ENCODE measurements at places on chromosomes 1 and 21.

GRCh38 chr1:245578771-245579170 is 424.0 kb downstream of the KIF26B start:
- H3K27ac ChIP-seq = no peak overlapping the region
- peaks cover 10% of the 10 kb centered on the region for H3K4me1 ChIP-seq
- DNase-seq = no peak
- no peaks in the 10 kb centered on the region for H3K36me3 ChIP-seq

DNA sequence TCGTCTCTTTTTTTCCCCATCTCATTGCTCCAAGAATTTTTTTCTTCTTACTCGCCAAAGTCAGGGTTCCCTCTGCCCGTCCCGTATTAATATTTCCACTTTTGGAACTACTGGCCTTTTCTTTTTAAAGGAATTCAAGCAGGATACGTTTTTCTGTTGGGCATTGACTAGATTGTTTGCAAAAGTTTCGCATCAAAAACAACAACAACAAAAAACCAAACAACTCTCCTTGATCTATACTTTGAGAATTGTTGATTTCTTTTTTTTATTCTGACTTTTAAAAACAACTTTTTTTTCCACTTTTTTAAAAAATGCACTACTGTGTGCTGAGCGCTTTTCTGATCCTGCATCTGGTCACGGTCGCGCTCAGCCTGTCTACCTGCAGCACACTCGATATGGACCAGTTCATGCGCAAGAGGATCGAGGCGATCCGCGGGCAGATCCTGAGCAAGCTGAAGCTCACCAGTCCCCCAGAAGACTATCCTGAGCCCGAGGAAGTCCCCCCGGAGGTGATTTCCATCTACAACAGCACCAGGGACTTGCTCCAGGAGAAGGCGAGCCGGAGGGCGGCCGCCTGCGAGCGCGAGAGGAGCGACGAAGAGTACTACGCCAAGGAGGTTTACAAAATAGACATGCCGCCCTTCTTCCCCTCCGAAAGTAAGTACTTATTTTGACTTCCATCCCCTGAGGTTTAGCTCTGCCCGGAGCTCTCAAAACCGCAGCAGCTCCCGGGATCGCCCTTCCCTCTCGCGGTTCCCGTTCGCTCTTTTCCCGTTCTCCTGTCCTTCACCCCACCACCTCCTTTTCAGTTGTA is 1.5 kb downstream of the TGFB2 start:
- H3K27me3 ChIP-seq = no peaks in the 10 kb centered on the region
- peaks cover 2% of the 10 kb centered on the region for H3K4me1 ChIP-seq
- H3K4me3 ChIP-seq = peak overlapping the region; percentile 90
- peak; percentile 61 for DNase-seq

DNA sequence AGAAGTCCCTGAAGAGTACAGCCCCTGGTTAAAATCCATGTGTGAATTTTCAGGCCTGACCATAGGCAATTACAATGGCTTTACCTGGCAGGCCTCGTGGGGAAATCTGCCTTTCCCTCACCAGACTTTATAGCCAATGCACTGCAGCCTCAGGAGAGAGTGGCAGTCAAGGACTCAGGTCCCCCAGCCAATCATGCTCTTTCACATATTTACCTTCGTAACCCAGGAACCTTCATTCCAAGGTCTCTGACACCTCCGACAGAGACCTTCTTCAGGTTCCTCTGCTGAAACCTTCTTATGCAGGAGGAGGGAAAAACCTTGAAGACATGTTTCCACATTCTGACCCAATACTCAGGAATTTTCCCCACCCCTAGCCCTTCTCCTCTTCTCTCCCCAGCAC is 118.9 kb downstream of the FASLG start:
- H3K4me1 ChIP-seq = no peaks in the 10 kb centered on the region
- DNase-seq = no peak
- no peak overlapping the region for H3K27ac ChIP-seq
- H3K4me3 ChIP-seq = no peak overlapping the region

DNA sequence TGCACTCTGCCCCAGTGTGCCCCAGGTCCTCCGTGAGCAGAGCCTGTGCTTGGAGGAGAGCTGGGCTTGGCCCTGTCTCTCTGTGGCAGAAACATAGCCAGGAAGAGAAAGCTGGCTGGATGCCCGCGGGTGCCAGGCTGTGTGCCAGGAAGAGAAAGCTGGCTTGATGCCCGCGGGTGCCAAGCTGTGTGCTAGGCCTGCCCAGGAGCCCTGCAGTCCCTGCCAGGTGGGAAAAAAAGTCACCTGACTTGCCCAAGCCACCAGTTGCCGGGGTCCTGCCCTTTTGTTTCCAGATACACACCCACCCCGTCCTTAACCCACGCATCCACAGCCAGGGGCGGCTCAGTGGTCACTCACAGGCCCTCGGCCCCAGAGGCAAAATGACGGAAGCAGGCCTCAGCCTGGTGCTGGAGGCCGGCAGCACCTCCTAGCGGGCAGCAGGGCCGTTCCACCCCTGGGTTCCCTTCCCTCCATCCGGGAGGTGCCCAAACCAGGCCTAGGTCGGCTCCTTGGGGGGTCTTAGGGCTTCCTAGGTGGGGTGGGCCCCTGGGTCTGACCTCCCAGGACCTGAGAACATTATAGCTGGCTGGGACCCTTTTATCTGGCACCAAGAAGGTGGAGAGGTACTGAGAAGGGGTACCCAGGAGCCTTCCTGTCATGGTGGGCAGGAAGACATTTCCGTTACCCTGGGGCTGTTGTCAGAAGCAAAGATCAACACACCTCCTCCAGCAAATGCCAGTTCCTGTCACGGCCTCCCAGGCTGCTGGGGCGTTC is 9.1 kb downstream of the ITGB2 start:
- DNase-seq = no peak
- no peak overlapping the region for H3K27ac ChIP-seq
- peaks cover 8% of the 10 kb centered on the region for H3K4me1 ChIP-seq
- no peaks in the 10 kb centered on the region for H3K36me3 ChIP-seq
- peaks cover 35% of the 10 kb centered on the region for H3K27me3 ChIP-seq

DNA sequence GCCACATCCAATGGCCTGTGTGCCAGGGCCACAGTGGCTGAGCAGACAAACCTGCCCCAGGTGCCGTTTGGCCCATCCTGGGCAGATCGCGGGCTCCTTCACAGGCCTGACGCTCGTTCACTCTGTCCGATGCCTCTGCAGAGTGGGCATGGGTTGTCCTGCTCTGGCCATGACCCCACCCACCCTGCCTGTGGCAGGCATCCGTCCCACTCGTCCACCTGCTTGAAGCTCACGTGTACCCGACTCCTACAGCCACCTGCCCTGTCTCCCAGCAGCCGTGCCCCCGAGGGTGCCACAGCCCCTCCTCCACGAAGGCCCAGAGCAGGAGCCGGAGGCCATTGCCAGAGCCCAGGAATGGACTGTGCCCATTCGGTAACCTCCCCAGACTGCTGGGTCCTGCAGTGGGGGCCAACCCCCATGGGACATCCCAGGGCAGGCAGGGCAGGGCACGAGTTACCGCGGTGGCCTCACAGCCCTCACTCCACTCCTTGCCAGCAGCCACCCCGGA is 41.9 kb downstream of the TRIM11 start:
- H3K4me1 ChIP-seq = peaks cover 3% of the 10 kb centered on the region
- no peak for DNase-seq
- no peak overlapping the region for H3K4me3 ChIP-seq
- H3K36me3 ChIP-seq = no peaks in the 10 kb centered on the region

DNA sequence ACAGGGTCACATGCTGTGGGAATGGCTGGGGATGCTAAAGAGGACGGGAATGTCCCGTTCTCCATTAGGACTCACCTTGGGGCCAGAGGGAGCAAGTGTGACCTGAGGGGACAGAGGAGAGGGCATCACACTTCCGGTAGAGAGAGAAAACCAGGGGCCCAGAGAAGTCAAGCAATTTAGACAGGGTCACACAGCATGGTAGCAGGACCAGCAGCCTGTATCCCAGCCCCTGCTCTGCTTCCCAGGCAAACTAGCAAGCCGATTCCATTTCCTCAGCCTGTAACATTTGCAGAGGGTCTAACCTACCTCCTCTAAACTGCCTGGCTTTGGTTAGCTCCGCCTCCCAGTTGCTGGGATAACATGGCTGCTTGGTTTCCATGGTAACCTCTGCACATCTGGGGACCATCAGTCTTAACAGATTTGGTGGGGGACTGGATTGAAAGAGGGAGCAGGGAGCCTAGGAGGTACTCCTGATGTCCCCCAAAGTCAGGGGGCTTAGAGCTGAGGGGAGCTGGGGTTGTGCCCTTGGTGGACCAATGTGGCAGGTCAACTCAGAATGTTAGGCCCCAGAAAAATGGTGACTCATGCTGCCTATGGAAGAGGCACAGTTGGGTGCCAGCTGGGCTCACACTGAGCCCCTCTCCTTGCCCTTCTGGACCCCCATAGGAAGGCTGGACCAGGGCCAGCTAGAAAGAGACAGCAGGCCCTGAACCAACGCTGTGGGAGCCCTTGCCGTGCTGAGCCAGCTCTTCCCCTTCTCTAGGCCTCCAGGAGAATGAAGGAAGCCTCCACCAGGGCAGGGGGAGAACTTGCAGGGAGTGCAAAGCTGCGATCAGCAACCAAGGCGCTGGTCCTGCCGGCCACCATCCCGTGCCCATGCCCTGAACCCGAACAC is 9.5 kb downstream of the COL16A1 start:
- H3K27ac ChIP-seq = no peak overlapping the region
- DNase-seq = no peak
- H3K4me1 ChIP-seq = peaks cover 43% of the 10 kb centered on the region
- H3K27me3 ChIP-seq = no peaks in the 10 kb centered on the region

Data from mesenchymal stem cell (in vitro differentiated cells and primary cell).